Vagina (tissue), 2 donors: ENCODE measurements at places on chromosomes 2 and 18. TPM values are rescaled to one million over a fixed set of nuclear protein-coding genes. Genes with fewer than 3 reads are reported as not detected.

Gene AGAP1
- total RNA-seq: 21.1 TPM

Gene TMEM247
- not detected for total RNA-seq

Gene FBLN7
- total RNA-seq: 11.5 TPM

Gene SLC16A14
- 9.8 TPM for total RNA-seq

Gene CAVIN2
- total RNA-seq: 50.6 TPM

Gene CYP27C1
- 3.2 TPM for total RNA-seq

Gene GPR155
- 6.6 TPM for total RNA-seq

Gene REG3A
- not detected for total RNA-seq

Gene CLASP1
- total RNA-seq: 90.4 TPM

Gene PDE11A
- total RNA-seq: 0.25 TPM

Gene TGFA
- 27.7 TPM for total RNA-seq

Gene UCN
- total RNA-seq: 3.2 TPM

Gene NBEAL1
- 26.3 TPM for total RNA-seq

Gene ARHGAP15
- 9.1 TPM for total RNA-seq

GRCh38 chr18:59189008-59189407 is 30.9 kb upstream of the GRP start:
- no peak for DNase-seq

DNA sequence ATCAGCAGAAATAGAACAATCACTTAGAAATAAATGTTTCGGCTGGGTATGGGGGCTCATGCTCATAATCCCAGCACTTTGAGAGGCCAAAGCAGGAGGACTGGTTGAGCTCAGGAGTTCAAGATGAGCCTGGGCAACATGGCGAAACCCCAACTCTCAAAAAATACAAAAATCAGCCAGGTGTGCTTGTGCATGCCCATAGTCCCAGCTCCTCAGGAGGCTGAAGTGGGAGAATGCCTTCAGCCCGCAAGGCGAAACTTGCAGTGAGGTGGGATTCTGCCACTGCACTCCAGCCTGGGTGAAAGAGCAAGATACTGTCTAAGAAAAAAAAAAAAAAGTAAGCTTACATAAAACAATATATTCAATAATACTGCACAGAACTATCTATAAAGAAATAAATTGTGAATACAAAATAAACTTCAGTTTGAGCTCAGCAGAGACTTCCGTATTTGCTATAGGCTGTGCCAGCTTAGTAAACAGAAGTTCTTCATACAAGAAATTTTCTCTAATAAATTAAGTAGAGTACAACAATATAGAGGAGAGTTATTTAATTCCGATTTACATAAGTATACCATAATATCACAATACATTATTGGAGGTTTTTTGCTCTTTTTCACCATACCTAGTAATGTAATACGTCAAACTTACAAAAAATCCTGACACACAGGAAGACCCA is 43.6 kb downstream of the SRBD1 start:
- no peak for DNase-seq

GRCh38 chr2:151826737-151827157 is 1.5 kb downstream of the ARL5A start:
- DNase-seq: no peak

DNA sequence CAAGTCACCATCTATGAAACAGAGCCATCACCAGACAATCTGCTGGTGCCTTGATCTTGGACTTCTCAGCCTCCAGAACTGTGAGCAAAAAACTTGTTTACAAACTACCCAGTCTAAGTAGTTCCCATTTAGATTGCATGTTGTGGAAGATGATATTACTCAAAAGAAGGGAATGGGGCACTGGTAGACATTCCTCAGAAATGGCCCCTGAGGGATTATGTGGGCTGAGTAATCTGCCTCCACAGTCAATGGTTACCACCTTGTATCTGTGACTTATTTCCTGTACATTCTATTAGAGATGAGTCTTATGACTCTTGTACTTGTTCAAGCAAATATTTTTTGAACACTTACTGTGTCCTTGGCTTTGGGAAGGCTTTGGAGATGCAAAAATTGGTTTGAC is 160.4 kb downstream of the NUP35 start:
- no peak for DNase-seq

DNA sequence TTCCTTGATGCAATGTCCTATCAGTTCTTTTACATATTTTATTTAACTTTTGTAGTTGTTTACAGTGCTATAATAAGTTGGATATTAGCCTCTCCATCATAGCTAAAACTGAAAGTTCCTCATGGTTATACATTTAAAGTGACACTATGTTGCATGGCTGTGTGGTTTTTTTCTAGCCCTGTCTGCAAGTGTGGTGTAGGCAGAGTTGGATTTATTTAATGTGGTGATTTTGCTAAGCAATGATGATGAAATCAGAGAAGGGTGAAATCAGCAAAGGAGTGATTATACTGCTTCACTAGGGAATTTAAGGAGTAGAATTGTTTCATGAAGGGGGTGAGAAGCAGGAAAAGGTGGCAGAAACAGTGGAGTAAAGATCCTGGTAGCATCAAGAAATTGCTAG is 18.3 kb upstream of the ENOSF1 start:
- no peak for DNase-seq

GRCh38 chr2:38598991-38599295 is 3.8 kb downstream of the HNRNPLL start:
- no peak for DNase-seq

DNA sequence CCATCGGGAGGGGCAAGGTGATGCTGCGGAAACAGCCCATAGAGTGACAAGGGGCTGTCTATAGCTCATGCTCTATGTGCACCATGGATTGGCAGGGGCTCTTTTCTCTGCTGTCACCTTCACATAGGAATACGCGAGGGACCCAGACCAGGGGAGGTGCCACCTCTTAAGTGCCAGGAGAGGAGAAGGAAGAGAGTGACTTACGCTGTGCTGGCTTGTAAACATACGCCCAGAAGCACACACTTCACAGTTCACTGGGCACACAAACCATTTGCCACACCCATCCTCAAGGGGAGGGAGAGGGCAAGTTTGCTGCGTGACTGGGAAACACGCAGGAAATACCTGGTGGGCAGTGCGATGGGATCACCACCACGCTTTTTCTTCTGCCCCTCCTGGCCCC is 65.1 kb upstream of the GPR45 start:
- DNase-seq: no peak

DNA sequence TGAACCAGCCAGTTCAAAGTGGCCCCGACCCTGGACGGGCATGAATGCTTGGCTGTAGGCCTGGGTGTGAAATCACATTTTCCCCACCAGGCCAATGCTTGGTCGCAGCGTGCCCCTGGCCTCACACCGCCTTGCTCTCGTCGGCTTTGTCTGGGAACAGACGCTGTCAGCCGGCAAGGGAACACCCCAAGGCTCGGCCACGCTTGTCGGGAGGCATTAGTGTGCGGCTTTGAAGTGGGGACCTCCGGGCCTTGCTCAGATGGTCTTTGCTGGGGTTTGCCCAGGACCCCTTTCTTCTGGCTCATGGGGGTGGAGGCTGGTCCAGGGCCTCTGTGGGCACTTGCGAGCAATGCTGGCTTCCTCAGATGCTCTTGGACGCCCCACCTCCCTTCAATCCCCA is 79.1 kb downstream of the INHBB start:
- DNase-seq: no peak

DNA sequence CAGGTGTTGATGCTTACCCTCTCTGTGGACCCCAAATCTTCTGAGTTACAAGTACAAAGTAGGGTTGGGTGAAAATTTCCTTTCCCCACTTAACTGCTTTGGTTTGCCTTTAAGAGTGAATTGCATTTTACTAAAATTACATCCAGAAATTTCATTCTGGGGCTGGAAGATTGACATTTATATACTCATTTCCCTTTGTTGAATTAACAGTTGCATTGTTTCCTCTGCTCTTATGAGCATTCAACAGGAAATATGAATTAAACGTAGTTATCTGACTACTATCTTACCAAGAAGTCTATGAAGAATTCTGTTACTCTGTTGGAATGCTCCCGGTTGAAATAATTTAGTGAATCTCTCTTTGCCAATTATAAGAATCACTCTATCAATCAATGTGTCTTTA is 1231.1 kb upstream of the NXPH2 start:
- DNase-seq: no peak

- DNase-seq: no peak
These were observed 64.2 kb downstream of the VRK2 start for GRCh38 chr2:58110765-58111164.

- no peak for DNase-seq
These were observed 67.8 kb downstream of the NXPH2 start for GRCh38 chr2:138712212-138712979.

GRCh38 chr18:50559752-50560680 is at the start of gene MAPK4:
TSS of gene MAPK4 (plus strand) at chr18:50560087. CDS start at chr18:50663959, 103,872 bp downstream.
- DNase-seq: no peak

DNA sequence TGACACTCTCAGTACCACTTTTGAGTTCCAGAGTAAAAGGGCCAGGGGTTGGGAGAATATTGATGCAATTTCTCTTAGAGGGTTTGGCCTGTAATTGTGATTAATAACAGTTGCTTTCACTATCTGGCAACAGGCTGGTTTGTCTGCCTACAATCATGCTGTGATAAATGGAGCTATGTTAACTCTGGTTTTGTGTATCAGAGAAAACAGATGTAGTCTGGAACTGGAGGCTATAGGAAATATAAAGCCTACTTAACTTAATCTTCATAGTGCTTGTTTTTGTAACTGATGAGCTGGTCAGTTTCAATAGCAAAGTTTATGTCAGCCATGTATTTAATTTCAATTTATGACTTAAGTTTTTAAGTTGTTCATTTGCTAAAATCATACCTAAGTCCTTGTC is 138.0 kb downstream of the AGPS start:
- DNase-seq: no peak

DNA sequence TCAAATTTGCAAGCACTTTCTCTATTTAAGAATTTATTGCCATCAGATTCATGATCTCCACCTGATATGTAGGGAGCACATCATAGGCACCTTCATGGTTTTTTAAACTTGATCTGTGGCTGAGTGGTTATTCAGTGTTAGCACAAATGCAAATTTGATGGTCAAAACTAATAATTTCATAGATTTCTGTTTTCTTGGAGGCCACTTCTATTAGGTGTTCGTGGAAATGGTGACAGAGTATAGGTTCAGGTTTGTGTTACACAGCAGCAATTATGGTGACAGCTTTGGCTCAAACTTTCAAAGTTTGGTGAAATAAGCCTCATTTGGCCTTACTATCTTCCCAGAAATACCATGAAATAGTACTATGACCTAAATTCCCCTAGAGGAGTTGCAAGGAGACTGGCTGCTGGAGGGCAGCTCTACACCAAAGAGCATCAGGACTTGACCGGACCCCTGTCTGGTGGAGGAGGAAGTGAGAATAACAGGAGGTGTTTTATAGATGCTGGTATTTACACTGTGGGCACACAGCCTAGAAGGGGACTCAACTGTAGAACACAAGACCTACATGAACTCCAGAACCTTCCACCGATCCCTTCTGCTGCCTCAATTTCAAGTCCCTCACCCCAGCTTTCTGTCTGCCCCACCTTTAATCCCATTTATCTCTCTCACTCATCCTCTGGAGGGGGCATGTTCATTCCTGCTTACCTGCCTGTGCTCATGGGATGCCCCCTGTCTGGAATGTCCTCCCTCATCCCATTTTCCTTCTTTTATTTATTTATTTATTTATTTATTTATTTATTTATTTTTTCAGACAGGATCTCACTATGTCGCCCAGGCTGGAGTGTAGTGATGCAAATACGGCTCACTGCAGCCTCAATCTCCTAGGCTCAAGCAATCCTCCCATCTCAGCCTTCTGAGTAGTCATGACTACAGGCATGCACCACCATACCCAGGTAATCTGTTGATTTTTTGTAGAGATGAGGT is 132.9 kb upstream of the SIX2 start:
- no peak for DNase-seq

- no peak for DNase-seq
These were observed 49.3 kb upstream of the RAB6D start for GRCh38 chr2:131413148-131413747.

- DNase-seq: no peak
These were observed 128.0 kb upstream of the CD302 start for GRCh38 chr2:159925975-159926374.

DNA sequence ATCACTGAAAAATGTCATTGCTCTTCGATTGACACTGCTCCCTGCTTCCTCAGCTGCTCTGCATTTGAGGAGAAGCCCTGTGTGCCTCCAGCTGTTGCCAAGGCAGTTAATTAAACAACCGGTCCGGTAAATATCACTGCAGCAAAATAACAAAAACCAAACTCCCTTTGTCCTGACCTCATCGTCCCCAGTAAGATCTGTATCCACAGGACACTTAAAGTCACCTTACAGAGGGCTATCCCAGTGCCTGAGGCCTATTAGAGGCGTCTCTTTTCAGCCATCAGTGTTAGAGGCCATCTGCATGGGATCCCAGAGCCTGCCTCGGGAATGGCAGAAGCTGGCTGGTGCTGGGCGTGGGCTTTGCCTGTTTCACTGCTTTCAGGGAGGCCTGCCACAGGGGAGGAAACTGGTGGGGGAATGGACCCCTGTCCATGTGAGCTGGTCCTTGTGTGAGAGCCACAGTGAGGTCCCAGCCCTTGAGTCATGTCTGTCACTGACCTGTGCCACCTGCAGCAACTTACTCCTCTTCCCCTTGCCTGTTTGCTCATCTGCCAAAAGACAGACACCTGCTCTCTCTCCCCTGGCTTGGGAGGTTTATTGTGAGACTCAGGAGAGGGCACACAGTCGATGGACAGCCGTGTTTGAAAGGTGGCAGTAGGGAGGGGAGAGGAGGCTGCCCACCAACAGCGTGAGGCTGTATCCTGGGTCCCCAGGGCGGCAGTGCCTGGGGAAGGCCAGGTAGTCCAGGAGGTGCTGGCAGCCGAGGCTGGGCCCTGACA is 117.7 kb upstream of the MCFD2 start:
- DNase-seq: no peak

DNA sequence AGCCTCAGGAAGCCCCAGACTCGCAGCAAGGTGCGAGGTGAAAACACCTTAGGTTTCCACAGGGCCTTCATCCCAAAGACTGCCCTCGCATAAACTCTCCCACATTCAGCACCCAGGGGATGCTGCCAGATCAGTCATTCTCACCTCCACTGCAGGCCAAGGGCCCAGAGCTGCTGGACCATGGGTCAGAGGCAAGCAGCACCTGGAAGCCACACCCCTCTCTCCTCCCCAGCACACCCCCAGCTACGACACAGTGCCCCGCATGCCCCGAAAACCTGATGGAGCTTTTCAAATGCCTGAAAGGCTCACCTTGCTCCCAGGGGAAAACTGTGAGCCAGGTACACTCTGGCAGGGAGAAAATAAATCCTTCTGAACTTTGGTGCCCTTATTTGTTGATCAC is 31.9 kb upstream of the LDLRAD4 start:
- DNase-seq: no peak

DNA sequence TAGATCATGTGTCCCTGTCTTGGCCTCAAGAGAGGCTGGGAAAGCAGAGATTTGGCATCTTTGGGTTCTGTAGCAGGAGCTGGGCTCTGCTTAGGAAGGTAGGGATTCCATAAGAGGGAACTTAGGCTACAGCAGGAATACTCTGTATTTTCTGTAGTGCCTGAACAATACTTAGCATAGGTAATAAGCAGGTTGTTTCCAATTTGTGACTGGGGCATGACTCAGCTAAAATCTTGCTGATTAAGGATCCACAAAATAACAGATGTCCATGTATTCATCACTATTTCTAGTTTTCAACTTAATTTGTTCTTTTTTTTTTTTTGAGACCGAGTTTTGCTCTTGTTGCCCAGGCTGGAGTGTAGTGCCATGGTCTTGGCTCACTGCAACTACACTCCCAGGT is 68.5 kb downstream of the SMAD4 start:
- no peak for DNase-seq

- DNase-seq: no peak
These were observed 4.5 kb upstream of the RND3 start for GRCh38 chr2:150491943-150492342.

GRCh38 chr2:84776011-84776410 is 104.9 kb downstream of the TRABD2A start:
- DNase-seq: no peak

- DNase-seq: no peak
These were observed 125.8 kb downstream of the C1D start for GRCh38 chr2:67936969-67937368.
